Uterus (tissue), 4 donors: ENCODE measurements at places on chromosomes 2 and 18.
A peak's percentile ranks its signal among the peaks of the same experiment; 100 is the strongest.

DNA sequence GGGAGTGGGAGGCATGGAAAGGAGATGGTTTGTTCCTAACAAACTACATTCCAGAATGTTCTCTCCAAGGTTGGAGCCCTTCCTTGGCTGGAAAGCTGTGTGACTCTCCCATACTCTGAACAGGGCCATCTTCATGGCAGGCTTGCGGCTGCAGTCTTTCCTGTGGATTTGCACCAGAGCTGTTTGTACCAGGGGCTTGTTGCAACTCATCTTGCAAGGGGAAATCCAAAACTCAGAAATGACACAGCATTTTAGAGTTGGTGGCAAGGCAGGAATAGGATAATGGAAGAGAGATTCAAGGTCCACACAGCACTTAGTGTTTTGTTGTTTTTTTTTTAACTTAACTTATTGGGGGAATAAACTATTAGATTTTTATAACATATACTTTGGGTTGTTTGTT lies 73.7 kb upstream of the ZNF516 start:
- DNase-seq: no peak

DNA sequence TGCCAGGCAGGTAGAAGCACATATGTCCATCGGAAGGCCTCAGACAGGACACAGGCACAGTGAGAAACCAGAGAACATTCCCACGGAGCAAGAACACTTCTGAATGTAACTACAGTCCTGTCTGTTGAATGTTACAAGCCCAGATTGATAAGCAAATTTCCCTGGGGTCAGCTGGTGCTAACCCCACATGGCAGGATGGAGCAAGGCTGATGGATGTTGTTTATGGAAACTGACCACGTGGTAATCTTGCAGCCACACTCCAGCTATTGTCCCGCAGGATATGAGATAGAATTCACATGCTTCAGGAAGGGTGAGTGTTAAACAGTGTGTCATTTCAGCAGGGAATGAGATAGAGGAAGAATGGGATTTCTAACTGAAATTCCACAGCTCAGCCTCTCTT lies 138.8 kb upstream of the COPS8 start:
- no peak for DNase-seq

- DNase-seq: no peak
These were observed 67.2 kb upstream of the HDAC4 start for GRCh38 chr2:239467956-239468490.

DNA sequence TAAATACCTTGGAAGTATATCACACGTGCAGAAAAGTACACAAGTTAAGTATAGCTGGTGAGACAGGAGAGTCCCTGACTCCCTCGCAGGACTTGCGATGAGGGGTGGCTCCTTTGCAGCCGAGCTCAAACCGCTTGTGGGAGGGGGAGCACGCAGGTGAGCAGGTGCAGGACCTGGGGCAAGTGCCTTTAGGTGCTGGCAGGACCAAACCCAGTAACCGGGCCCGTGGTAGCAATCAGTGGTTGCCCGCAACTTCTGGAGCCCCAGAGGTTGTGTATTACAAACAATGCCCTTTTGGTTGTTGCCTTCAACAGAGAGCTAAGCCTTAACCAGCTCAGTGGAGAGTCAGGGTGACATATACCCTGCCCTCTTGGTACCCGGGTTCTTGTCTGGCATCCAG lies 132.8 kb downstream of the PARD3B start:
- DNase-seq: no peak

- peak; percentile 25 for DNase-seq
These were observed at the start of gene ACADL for GRCh38 chr2:210224941-210225672. TSS of gene ACADL (minus strand) at chr2:210225447. CDS start at chr2:210225263, 184 bp downstream.

- no peak for DNase-seq
These were observed 10.7 kb downstream of the CYRIA start for GRCh38 chr2:16654833-16655444.

DNA sequence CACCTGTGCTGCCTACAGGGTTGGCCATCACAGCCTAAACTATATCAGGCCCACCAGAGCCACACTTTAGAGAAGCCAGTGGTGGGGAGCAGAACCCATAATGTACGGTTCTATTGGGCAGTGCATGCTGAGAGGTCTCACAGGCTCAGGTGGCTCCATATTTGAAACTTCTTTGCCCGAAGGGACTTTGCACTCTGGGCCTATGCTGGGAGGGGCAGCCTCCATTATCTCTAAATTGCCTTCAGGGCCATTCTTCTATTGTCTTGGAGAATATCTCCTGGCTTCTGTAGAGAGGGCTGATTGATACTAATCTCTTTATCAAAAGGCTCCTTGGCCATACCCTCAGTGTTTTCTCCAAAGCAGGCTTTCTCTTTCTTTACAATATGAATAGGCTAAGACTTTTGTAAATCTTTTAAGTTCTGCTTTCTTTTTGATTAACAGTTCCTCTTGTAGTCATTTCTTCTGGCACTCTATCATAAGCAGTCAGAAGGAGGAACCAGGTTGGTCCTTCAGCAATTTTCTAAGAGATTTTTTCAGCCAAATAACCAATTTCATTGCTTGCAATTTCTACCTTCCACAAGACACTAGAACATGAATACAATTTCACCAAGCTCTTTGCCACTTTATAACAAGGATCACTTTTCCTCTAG lies 44.5 kb downstream of the RPE start:
- no peak for DNase-seq

DNA sequence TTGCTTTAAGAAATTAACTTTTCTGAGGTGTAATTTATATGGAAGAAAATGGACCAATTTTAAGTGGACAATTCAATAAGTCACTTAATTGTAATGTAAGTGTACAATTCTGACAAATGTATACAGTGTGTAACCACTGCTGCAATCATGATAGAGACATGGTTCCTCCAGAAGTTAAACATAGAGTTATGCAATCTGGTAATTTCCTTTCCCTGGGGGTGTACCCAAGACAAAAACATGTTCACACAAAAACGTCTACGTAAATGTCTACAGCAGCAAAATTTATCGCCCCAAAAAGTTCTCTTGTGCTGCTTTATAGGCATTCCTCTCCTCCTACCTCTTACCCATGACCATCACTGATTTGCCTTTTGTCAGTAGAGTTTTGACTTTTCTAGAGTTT lies 141.5 kb downstream of the AQP4 start:
- DNase-seq: no peak

DNA sequence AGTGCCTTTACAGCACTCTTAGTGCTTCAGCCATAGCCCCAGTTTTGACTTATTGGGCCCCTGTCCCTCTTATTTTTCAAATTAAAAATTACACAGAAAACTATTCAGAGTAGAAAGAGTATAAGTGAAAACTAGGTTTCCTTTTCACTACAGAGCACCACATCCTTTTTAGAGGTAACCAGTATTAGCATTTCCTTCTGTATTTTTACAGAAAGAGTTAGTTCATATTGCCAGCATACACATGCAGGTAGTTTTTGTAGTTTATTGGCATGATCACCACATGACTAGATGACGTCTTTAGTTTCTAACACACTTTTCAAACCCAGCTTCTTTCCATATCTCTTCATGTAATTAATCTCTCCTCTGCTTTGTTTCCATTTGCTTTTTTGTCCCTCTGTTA lies 66.4 kb downstream of the UBE2E3 start:
- DNase-seq: no peak

- DNase-seq: no peak
These were observed 18.5 kb downstream of the TMEM177 start for GRCh38 chr2:119697290-119698020.

GRCh38 chr18:76956648-76957047 lies 134.3 kb downstream of the ZNF236 start:
- DNase-seq: no peak

- no peak for DNase-seq
These were observed 11.7 kb upstream of the TMEM37 start for GRCh38 chr2:119419803-119420508.

DNA sequence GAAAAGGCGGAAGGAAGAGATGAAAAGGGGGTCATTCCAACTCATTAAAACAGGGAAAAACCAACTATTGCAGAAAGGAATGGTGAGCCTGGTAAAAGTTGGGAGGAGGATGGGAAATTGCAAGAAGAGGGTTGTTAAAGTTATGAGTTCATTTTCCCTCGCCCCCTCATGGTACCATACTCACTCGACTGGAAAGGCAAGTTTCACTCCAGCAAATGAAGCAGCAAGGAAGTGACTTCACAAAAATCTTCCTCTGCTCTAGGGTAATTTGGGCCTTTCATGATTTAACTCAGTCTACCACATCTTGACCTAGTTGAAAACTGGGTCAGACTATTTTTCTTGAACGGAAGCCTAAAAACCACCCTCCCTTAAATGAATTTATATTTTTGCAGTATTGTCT lies 22.8 kb upstream of the DAW1 start:
- DNase-seq: no peak

DNA sequence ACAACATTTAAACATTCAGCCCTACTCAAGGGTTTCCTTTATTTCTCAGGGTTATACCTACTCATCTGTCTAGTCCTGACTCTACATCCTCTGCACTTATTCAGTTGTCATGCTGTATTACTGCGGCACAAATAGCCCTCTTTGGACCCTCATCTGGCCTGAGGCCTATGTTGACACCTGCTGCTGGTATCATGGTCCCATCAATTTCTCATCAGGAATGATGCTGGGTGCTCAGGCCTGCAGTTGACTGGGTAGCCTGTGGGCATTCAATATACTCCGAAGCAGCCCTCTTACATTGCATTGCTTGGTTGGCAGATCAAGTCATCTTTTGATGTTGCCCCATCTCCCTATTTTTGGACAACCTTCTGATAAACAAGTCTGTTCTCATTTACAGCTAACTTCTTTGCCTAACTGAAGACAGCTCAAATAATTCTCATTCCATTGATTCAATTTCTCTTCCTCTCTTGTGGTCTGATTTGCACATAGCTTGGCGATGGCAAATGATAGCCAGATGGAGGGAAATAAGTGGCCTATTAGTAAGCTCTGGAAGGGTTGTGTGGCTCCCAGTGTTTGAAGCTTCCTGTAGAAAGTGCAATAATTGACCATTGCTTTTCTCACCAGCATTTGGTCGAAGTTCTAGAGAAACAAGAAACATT lies 19.1 kb upstream of the MC4R start:
- DNase-seq: no peak

DNA sequence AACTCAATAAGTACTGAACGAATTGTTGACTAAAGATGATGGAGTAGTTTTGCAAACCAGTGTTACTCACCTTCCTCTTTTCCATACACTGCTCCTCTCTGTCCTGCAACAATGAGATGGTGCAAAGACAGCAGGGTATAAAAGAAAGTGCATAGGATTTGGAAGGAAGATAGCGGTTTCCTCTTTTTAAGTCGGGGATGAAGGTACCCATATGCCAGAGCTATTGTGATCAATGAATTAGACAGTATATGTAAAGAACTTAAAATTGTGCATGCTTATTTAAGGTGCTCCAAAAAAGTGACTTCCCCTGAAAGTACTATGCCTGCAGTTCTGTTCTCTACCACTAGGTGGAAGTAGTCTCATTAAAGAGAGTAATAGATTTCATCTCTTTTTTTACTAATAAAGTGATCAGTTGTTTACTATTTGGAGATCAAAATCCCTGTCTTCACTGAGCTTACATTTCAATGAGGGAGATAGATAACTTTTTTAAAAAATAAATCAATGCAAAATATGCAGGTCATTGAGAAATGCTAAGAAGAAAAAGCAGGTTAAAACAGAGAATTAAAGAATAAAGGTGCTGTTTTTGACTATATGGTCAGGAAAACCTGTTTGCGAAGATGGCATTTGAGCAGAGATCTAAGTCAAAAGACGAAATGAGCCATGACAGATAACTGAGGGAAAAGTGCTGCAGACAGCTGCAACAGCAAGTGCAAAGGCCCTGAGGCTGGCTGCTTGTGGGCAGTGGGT lies 339.7 kb upstream of the SLC14A2 start:
- no peak for DNase-seq

DNA sequence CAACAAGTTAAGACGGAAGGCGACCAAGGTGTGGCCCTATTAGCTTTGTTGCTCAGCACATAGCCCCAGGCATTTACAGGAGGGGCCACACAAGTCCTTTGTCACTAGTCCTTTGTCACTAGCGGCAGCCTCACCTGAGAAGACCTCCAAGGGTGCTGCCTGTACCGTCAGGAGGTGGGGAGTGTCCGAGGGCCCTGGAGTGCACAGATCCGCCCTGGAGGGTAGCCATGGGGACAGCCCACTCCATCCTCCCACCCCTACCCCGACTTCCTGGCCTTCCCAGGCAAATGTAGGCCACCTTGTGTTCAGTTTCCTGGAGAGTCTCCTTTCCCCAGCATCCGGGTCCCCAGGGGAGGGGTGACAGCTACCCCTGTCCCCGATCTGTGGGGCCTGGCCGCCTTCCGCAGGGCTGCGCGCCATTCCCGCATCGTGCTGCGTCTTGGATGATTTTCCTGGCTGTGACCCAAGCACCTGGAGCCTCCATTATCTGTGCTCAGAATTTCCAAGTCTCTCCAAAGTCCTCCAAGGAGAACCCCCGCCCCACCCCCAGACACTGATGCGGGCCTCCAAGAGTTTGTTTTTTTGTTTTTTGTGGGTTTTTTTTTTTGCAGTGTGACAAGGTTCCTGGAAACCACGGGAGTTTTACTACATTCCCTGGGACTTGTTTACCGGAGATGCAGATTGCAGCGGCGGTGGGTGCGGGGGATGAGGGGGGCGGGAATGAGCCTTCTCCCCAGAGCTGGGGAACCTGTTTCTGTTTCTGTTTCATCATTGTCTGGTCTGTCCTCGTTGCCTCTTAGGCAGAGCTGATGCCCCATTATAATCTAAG lies 28.6 kb downstream of the TEX44 start:
- DNase-seq: peak; percentile 63

- DNase-seq: no peak
These were observed 656.9 kb downstream of the EPHA4 start for GRCh38 chr2:220915092-220915623.

- DNase-seq: no peak
These were observed 84.3 kb downstream of the EDAR start for GRCh38 chr2:108904680-108905079.

GRCh38 chr2:54605836-54606235 lies 117.6 kb upstream of the EML6 start:
- DNase-seq: no peak

DNA sequence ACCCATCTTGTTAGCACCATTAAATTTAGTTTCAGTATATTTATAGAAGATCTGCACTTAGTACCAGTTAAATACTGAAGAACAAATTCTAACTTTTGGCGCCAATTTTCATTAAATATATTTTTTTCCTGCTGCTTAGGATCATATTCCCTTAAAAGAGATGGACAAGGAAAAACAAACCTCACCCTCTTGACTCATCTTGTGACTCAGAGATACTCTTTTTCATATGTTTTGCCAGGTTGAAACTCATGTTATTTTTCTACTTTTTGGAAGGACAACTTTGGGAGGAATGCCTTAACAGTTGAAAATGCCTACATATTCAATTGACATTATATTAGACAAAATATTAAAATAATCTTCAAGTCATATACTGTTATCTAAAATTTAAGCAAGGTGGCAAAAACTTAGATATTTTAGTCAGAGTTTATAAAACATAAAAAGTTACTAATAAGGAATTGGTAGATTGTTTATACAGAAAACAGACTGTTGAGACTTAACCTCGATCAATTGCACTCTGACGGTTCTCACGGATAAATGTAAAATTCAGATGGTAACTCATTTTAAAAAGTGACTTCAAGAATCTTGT lies 36.2 kb downstream of the PNO1 start:
- DNase-seq: no peak

GRCh38 chr2:20542746-20543468 lies 96.0 kb downstream of the RHOB start:
- DNase-seq: peak; percentile 59

GRCh38 chr2:18924886-18925285 lies 335.5 kb upstream of the NT5C1B start:
- no peak for DNase-seq

GRCh38 chr2:140246058-140246457 lies 1465.9 kb upstream of the NXPH2 start:
- no peak for DNase-seq

- DNase-seq: no peak
These were observed 84.2 kb downstream of the GAREM1 start for GRCh38 chr18:32386471-32386870.
